ENCODE measurements at places on chromosomes 1 and 21.

GRCh38 chr1:214569357-214570004, 18.1 kb upstream of the PTPN14 start:
- no peak for DNase-seq

- no peak for DNase-seq
Observed at GRCh38 chr1:228323401-228323800, 83.2 kb downstream of the TRIM11 start.

DNA sequence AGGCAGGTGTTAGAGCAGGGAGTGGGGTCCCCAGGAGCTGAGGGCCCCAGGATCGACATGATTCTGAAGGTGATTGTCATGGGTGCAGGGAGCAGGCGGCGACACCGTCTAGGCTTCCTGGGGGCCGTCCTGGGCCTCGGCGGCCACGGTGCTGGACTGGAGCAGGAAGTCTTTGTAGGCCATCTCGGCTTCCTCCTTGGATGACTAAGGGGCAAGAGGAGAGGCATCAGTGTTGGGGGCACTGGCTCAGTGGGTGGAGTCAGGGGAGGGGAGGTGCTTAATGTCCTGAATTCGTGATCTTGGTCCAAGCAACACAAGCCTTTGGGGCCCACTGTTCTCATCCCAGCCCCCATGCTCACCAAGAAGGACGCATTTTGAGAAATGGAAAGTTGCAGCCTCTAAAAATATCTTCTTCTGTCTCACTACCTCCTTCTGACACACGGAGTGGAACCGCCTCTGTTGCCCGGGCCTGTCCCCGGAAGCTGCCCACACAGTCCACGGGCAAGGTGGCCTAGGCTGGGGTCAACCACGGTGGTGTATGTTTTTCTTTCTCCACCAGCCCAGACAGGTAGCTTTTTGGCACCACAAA, 8.6 kb upstream of the FCMR start:
- DNase-seq, result no peak

DNA sequence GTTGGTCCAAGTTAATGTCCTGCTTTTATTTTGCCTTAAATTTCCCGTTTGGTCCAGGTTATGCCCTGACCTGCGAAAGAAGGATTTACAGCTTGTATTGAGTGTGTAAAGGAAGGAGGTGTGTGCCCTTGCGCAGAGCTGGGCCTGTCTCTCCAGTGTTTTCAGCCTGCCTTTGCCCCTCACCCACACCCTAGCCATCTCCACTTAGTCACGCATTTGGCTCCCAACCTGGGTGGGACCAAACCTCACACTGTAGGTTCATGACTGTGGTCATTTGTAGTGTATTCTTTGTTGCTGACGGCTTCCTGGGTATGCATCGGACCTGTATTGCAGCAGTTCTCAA, 572 bp upstream of the SRSF10 start:
- peak; percentile 50 for DNase-seq

GRCh38 chr1:77900687-77901293, 12.4 kb downstream of the NEXN start:
- DNase-seq, result peak; percentile 27

DNA sequence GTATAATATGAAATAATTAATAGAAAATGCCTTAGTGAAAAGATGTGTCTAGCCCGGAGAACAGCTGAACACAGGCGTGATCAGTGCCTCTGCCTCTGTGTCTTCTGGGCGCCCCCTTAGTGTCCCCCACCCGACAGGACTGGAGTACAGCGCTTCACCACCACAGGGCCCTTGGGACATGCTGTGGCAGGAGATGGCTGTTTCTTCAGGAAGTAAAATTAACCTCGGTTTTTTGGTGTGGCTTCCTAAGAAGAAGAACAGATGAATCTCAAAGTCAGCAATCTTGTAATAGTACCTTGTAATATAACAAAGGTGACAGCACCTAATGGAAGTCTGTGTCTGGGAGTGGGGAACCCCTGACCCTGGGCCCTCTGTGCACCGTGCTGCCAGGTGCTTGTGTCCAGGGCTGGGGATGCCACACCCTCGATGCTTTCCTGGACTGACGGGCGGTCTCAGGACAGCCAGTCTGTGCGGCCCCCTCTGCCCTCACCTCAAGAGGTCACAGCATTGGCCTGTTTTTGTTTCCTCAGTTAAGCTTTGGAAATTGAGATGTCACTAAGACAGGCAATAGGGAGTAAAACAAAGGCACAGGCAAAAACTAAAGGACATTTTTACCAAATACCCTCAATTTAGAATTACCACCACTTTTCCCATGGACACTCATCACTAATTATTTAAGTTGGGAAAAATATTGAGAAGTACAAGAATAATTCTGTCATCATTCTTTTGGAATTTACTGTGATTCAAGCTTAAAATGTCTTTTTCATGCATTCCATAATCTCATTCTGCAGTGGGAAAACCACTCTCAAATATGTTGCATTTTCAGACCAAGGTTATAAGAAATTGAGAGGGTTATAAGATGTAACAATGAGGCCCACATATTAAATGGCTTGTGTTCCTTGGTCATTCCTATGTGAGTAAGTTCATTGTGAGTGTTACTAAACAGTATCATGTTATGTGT, 79.3 kb downstream of the ADARB1 start:
- DNase-seq, result no peak

DNA sequence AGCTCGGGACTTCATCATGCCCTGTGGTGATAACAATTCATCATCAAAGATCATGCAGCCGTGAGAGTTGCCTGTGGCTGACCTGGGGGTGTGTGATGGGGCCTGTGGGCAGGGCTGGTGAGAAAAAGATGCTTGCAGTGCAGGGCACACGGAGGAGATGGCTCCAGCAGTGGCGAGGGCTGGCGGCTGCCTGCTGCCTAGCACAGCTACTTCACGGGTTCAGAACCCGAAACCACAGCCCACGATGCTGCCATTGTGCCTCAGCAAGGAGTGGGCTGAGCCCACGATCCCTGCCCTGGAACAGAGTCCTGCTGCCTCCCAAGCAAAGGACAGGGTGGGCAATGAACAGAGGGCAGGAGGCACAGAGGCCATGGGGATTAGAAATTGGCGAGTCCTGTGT, 631 bp upstream of the KRTAP10-9 start:
- DNase-seq, result no peak

DNA sequence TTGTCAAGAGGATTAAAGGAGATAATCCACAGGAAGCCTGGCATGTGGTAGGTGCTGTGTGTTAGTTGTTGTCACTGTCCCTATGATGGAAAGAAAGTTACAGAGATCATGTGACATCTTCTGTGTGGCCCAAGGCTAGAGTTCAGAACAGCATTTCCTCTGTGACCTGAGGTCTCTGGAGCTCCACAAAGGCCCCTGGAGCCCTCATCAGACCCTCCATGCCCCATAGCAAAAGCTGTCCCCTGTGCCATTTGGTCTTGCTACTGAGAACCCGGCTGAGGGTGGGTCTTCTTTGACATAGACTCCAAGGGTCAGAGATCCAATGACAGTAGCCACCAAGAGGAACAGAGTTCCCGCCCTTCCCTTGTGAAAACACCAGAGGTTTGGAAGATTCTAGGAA, 8.1 kb downstream of the CELA2B start:
- DNase-seq, result no peak

DNA sequence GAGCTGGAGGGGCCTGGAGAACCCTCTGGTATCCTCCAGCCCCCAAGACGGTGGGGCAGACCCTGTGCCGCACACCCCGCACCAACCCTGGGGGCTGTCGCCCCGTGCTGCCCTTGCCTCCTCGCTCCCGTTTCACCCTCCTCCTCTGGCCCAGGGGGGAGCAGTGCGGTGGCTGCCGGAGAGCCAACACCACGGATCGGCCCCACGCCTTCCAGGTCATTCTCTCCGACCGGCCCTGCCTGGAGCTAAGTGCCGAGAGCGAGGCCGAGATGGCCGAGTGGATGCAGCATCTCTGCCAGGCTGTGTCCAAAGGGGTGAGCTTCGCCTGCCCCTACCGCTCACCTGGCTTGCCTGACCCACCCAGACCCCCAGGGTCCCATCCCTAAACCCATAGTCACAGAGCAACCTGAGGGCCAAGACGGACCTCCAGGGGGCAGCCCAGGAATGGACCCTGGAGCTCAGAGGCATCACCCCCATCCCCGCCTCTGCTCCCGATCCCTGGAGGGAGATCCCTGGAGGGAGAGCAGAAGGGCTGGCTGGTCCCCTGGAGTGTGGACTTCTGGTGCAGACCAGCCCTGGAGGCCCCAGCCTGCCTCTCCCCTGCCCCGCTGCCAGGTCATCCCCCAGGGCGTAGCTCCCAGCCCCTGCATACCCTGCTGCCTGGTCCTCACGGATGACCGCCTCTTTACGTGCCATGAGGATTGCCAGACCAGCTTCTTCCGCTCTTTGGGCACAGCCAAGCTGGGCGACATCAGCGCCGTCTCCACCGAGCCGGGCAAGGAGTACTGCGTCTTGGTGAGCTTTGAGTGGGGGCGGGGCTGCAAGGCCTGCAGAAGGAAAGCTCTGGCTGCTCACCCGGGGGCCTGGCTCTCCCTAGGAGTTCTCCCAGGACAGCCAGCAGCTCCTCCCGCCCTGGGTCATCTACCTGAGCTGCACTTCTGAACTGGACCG, 4.0 kb upstream of the SLC25A34 start:
- no peak for DNase-seq

DNA sequence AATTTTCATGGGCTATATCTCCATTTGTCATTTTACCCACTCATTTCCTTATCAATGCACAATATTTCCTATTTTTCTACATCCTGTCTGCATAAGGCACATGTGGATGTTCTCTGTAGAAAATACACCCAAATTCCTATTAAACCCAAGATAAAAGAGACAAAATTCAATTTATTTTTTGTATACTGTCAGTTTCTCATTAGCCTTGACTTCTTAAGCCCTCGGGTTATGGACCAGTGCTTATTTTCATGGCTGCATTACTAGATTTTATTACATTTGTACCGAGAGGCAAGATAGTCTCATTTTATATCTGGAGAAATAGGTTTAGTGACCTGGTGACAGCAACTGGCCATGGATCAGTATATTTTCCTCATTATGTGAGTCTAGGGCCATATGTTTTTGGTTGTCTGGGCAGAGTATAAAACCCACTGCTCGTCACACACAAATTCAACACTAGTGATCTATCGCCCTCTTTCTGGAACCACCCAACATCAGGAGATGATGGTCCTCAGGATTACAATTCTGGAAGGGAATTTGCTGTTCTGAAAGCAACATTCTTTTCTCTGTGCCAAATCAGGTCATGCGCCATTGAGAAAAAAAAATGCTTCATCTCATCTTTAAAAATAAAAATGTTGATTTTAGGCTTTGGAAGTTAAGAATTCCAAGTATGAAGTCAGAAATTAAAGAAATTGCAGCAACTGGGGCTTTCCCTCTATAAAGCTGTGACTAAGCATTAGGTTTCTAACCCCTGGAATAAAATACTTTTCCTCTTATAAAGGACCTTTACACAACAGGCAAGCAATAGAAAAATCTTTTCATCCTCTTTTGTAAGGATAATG, 81.4 kb downstream of the ASTN1 start:
- DNase-seq, result no peak

DNA sequence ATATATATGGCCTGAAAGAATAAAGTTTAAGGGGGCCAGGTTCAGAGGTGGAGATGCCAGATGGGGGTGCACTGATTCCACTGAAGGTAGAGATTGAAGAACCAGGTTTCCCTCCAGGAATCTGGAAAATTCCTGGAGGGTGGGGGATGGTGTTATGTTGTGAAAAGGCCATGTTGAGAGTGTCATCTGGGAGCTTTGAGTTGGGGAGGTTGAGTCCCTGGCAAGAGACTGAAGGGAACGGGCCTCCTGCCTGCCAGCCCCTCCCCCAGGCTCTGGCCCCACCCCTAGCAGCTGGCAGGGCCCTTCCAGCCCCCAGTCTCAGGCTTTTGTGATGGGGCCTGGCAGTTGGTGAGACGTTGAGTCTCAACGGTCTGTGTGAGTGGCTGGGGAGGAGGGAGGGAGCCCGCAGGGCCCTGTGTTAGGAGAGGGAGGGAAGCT, 4.1 kb downstream of the PTPRU start:
- no peak for DNase-seq

DNA sequence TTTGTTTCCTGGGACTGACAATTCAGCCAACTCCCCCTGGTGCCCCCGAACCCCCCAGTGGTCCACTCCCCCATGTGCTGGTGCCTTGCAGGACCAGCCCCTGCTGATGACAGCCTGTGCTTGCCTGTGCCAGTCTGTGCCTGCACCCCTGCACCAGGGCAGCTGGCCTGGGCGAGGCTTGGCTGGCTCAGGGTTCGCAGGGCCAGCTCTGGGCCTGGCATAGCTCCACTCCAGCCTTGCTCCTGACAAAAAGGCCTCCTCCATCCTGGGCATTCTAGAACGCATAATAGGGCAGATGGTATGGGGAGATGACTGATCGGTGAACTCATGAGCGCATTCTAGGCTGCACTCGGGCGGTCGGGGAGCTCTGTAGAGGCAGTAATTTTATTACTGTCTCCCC, 5.4 kb downstream of the CNTN2 start:
- no peak for DNase-seq

- DNase-seq, result no peak
Observed at GRCh38 chr1:2644171-2644570, 11.4 kb upstream of the MMEL1 start.

DNA sequence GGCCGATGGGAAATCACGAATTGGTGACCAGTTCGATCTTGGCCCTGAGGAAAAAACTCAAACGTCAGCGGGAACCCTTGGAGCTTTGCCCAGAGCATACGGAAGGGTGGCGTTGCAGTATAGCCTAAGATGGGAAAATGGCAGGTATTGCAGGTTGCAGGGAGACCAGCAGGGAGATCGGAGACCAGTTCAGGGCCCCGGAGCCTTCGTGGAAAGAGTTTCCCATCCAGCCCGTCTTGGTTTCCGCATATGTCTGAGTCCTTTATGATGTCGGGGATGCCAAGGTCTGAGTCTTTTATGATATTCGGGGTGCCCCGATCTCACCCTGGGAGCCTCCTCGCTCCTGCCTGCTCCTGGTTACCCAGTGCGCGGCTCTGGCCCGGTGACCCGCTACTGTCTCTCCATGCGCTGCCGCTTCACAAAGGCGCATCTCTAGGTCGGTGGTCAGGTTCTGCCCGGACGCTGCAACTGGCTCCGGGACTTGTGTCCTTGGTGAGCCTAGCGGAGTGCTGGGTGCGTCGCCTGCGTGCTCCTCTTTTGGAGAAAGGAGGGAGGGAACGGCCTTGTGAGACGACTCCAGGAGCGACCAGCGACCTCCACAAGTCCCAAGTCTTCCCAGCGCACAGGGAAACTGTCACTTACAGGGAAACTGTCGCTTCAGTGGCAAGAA, 94.2 kb downstream of the PRKAB2 start:
- no peak for DNase-seq

GRCh38 chr1:116278541-116278866, 94.5 kb upstream of the ATP1A1 start:
- DNase-seq, result no peak

- no peak for DNase-seq
Observed at GRCh38 chr1:72649991-72650390, 367.7 kb upstream of the NEGR1 start.

GRCh38 chr1:70915258-70916033, 132.2 kb downstream of the PTGER3 start:
- DNase-seq, result no peak
